ENCODE measurements at places on chromosomes 3 and 15. TPM values are rescaled to one million over a fixed set of nuclear protein-coding genes. Genes with fewer than 3 reads are reported as not detected.

- H3K4me1 ChIP-seq: no peaks in the 10 kb centered on the region
- H3K27ac ChIP-seq: no peak overlapping the region
- H3K27me3 ChIP-seq: no peaks in the 10 kb centered on the region
These were observed 236.3 kb downstream of the CNTN4 start for GRCh38 chr3:2334921-2335320.

- H3K27ac ChIP-seq: no peak overlapping the region
- peaks cover 17% of the 10 kb centered on the region for H3K4me1 ChIP-seq
- DNase-seq: no peak
- H3K27me3 ChIP-seq: peaks cover 3% of the 10 kb centered on the region
- no peak overlapping the region for H3K4me3 ChIP-seq
These were observed 167.0 kb upstream of the UBE2E2 start for GRCh38 chr3:23035927-23036640.

DNA sequence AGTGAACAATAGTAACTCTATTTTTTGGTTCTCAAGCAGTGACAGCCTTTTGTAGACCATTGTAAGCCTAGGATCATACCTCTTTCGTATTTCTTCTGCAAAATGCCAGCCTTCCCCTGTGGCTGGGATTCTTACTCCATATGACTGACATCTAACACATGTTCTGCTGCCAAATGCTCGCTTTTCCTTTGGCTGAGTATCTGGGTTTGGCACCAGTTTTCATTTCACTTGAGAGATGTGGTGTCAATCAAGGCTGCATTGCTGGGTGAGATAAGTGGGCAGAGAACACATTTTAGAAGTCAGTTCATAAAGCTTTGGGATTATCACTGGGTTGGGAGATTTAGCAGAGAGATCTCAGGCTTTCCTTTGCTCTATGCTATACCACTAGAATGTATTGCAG, 514.7 kb upstream of the SGO1 start:
- no peak for DNase-seq
- H3K27me3 ChIP-seq: no peaks in the 10 kb centered on the region
- no peak overlapping the region for H3K4me3 ChIP-seq
- H3K4me1 ChIP-seq: no peaks in the 10 kb centered on the region
- no peaks in the 10 kb centered on the region for H3K36me3 ChIP-seq

DNA sequence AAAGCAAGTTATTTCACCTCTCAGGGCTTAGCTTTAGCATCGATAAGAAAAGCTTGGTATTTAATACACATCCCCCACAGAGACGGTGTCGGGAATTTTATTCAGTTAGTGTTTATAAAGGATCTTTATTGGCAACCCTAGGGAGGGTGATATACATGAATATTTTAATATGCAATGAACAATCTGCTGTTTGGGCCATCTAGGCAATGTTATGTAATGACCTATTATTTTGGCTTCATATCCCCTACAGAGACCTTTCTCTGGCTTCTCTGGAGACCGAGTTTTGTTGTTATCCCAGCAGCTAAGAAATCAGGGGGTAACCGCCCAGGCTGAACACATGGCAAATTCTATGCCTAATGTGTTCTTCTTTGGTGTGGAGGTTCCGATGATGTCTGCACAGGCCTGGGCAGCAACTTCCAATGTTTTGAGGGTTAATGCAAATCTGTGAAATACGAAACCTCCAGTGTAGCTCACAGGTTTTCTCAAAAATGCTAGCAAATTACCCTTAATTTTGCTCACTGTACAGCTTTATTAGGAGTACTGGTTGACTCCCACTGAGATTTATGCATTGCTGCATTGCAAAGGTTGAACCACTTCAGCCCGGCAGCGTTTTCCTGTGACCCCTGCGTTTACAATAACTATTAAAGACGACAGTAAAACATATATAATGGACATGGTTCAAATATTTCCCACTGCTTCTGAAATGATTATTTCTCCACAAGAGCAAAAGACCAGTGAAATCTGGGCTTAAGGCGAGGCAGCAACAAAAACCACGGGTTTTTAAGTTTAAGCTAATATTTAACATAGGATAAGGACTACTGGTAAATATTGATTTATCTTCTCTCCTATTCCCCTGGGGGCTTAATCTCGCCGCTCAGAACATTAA, 298.3 kb upstream of the NR2E3 start:
- peaks cover 14% of the 10 kb centered on the region for H3K27me3 ChIP-seq
- H3K4me3 ChIP-seq: no peak overlapping the region
- no peaks in the 10 kb centered on the region for H3K36me3 ChIP-seq

DNA sequence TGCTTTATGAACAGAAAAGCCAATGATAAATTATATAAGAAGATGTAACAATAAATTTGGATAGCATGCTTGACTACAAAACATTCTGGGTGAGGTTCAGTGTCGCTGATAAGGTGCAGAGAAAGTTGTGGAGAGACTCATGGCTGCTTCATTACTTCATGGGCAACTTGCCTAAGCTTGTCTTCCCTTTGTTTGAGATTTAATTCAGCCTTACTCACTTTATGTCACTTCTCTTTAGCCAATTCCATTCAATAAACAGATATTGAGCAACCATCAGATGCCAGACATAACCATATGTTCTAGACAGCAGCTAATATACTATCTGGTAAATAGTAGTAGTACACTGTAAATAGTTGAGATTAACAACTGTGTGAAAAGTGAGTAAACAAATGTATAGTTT, 401.5 kb upstream of the FRG2C start:
- H3K36me3 ChIP-seq: no peaks in the 10 kb centered on the region
- H3K27ac ChIP-seq: no peak overlapping the region
- DNase-seq: no peak
- H3K4me1 ChIP-seq: no peaks in the 10 kb centered on the region

DNA sequence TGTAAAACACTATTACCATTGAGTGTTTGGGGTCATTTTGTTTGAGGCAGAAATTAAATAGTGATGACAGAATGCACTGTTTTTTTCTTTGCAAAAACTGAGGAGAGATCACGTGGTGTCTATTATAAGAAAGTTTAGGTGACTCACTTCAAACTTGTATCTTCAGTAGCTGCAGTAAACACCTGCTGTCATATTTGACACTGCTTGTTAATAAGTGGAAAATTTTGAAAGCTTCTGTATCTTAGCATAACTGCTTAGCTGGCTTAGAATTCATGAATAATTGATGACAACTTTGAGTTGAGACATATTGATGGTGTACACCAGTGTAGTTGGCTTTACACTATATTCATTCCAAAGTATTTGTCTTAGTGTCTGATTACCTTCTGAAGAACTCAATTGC, 29.7 kb upstream of the MDFIC2 start:
- peaks cover 15% of the 10 kb centered on the region for H3K27me3 ChIP-seq
- H3K4me3 ChIP-seq: no peak overlapping the region
- H3K4me1 ChIP-seq: no peaks in the 10 kb centered on the region
- DNase-seq: no peak
- H3K36me3 ChIP-seq: no peaks in the 10 kb centered on the region

GRCh38 chr3:136787349-136787748, 31.6 kb upstream of the SLC35G2 start:
- H3K27me3 ChIP-seq: peaks cover 3% of the 10 kb centered on the region
- no peak overlapping the region for H3K27ac ChIP-seq
- DNase-seq: peak; percentile 9
- H3K4me1 ChIP-seq: peaks cover 12% of the 10 kb centered on the region
- H3K36me3 ChIP-seq: no peaks in the 10 kb centered on the region

- no peak for DNase-seq
- no peak overlapping the region for H3K4me3 ChIP-seq
- H3K27me3 ChIP-seq: no peaks in the 10 kb centered on the region
- H3K36me3 ChIP-seq: no peaks in the 10 kb centered on the region
- H3K27ac ChIP-seq: no peak overlapping the region
These were observed 131.7 kb downstream of the CTNNB1 start for GRCh38 chr3:41331041-41331440.

- H3K27ac ChIP-seq: no peak overlapping the region
- peaks cover 10% of the 10 kb centered on the region for H3K27me3 ChIP-seq
These were observed 171.1 kb upstream of the TLE3 start for GRCh38 chr15:70268698-70269251.

GRCh38 chr15:63366451-63366850, 15.2 kb downstream of the CA12 start:
- no peaks in the 10 kb centered on the region for H3K4me1 ChIP-seq
- no peaks in the 10 kb centered on the region for H3K36me3 ChIP-seq
- H3K27me3 ChIP-seq: no peaks in the 10 kb centered on the region
- no peak overlapping the region for H3K4me3 ChIP-seq
- no peak overlapping the region for H3K27ac ChIP-seq

DNA sequence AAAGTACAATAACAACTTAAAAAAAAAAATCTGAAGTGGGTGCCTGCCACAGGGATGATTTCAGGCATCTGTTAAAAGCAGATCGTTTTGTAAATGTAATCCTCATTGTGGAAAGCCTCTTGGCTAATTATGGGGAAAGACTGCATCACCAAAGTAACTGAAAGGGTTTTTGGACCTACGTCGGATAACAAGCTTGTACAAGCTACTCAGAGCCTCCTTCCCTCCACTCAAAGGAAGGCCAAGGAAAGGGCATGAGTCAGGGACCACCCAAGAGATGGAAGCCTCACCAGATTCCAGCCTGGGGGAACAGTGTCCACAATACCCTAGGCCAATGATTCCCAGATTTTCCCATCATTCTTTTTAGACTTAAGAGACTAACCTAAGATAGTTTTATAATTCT, 84.3 kb downstream of the ATP1B3 start:
- no peaks in the 10 kb centered on the region for H3K4me1 ChIP-seq
- DNase-seq: no peak
- peaks cover 7% of the 10 kb centered on the region for H3K36me3 ChIP-seq
- no peak overlapping the region for H3K27ac ChIP-seq
- H3K4me3 ChIP-seq: no peak overlapping the region

GRCh38 chr3:128933213-128933921, 53.9 kb downstream of the ACAD9 start:
- H3K27me3 ChIP-seq: no peaks in the 10 kb centered on the region
- H3K4me3 ChIP-seq: no peak overlapping the region
- no peaks in the 10 kb centered on the region for H3K4me1 ChIP-seq
- DNase-seq: no peak
- no peaks in the 10 kb centered on the region for H3K36me3 ChIP-seq
- H3K27ac ChIP-seq: no peak overlapping the region

DNA sequence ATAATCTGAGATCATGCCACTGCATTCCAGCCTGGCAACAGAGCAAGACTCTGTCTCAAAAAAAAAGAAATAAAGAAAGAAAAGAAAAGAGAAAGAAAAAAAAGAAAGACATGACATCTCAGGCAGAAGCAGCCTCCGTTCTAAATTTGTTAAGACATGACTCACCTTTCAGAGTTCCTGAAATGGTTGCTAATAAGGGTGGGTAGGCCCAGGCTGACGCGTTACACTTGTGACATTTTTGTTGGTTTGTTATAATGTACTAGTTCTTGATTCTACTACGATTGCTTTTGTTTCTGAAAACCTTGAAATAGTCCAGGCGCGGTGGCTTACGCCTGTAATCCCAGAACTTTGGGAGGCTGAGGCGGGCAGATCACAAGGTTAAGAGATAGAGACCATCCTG, 21.0 kb downstream of the SLC25A20 start:
- H3K36me3 ChIP-seq: peaks cover 9% of the 10 kb centered on the region
- H3K27ac ChIP-seq: no peak overlapping the region
- no peaks in the 10 kb centered on the region for H3K4me1 ChIP-seq

- peaks cover 14% of the 10 kb centered on the region for H3K4me1 ChIP-seq
- H3K36me3 ChIP-seq: peaks cover 4% of the 10 kb centered on the region
- H3K27me3 ChIP-seq: peaks cover 32% of the 10 kb centered on the region
- H3K27ac ChIP-seq: no peak overlapping the region
These were observed 1.0 kb downstream of the PIGZ start for GRCh38 chr3:196967412-196968232.

DNA sequence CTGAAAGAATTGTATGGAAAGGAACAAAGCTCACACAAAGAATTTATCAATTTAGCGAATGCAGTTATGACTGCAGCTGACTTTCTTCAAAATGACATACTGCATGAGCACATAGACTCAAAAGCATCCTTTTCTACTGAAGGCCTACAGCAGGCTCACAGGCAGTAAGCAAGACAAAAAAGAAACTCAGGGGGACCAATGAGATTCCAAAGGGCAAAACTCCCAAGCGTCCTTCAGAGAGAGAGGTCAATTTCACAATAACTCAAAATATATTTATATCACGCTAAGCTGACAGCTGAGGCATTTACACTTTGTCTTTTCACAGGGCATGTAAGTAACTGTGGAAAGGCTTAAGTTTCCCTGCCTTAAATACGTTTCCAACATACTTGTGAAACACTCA, 427.9 kb upstream of the RASGRP1 start:
- H3K27me3 ChIP-seq: peaks cover 19% of the 10 kb centered on the region
- H3K36me3 ChIP-seq: no peaks in the 10 kb centered on the region

- no peak overlapping the region for H3K27ac ChIP-seq
- H3K4me1 ChIP-seq: peaks cover 4% of the 10 kb centered on the region
- no peaks in the 10 kb centered on the region for H3K27me3 ChIP-seq
- no peak for DNase-seq
- H3K4me3 ChIP-seq: no peak overlapping the region
These were observed 800.7 kb downstream of the ROBO1 start for GRCh38 chr3:78967061-78967460.

DNA sequence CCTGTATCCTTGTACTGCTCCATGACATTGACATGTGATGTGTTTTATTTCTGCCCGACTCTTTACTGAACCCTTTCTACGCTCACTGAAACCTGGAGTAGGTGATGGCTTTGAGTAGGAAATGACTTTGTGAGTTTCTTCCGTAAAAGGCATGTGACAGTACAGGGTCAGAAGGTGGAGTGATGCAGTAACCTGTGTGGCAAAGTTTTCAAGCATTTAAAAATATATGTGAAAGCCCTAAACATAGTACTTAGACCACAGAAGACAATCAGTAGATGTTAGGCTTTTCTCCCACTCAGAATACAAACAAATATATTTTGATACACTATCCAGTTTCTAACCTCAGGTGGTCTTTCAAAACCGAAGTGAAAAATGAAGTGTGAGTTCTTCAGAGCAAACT, 31.3 kb upstream of the SACM1L start:
- no peaks in the 10 kb centered on the region for H3K36me3 ChIP-seq
- no peaks in the 10 kb centered on the region for H3K27me3 ChIP-seq
- H3K4me1 ChIP-seq: peaks cover 16% of the 10 kb centered on the region
- no peak overlapping the region for H3K4me3 ChIP-seq
- H3K27ac ChIP-seq: no peak overlapping the region

- no peak overlapping the region for H3K4me3 ChIP-seq
- no peak for DNase-seq
- H3K27ac ChIP-seq: no peak overlapping the region
These were observed 8.9 kb downstream of the RNF7 start for GRCh38 chr3:141746962-141747361.

DNA sequence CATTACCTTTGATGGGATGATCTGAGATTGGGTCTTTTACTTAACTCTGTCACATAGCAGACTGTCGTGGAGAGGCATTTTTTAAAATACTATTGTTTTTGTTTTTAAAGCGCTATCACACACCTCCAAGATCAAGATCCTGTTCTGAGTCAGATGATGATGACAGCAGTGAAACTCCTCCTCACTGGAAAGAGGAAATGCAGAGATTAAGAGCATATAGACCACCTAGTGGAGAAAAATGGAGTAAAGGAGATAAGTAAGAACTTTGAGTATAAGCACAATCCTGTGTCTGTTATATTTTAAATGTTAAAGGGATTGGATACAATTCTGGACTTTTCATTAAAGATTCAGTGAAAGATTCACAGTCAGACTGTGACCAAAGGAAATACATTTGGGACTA, 18.4 kb upstream of the ZBTB47 start:
- no peak for DNase-seq
- peaks cover 6% of the 10 kb centered on the region for H3K4me1 ChIP-seq
- H3K27ac ChIP-seq: peak overlapping the region; percentile 61
- peaks cover 17% of the 10 kb centered on the region for H3K36me3 ChIP-seq
- H3K27me3 ChIP-seq: no peaks in the 10 kb centered on the region

Gene RBP2
- total RNA-seq: not detected

Gene SLC9C1
- not detected for total RNA-seq

Gene ALG1L2
- 0.56 TPM for total RNA-seq

Gene RAD51
- 69.6 TPM for total RNA-seq

Gene GNAT1
- 0.12 TPM for total RNA-seq

Gene ZNF860
- total RNA-seq: 0.37 TPM

Gene CHAC1
- total RNA-seq: 45.8 TPM

Gene MINAR1
- 0.33 TPM for total RNA-seq

Gene IRAK2
- 2.6 TPM for total RNA-seq
